A673 (cell line): ENCODE measurements at places on chromosomes 16 and 17. TPM values are rescaled to one million over a fixed set of nuclear protein-coding genes. Genes with fewer than 3 reads are reported as not detected.
A peak's percentile ranks its signal among the peaks of the same experiment; 100 is the strongest.

GRCh38 chr17:30520436-30520835 is 43.2 kb downstream of the GOSR1 start:
- peaks cover 7% of the 10 kb centered on the region for H3K4me1 ChIP-seq
- no peaks in the 10 kb centered on the region for H3K27me3 ChIP-seq
- H3K27ac ChIP-seq: no peak overlapping the region
- no peak overlapping the region for H3K4me3 ChIP-seq

DNA sequence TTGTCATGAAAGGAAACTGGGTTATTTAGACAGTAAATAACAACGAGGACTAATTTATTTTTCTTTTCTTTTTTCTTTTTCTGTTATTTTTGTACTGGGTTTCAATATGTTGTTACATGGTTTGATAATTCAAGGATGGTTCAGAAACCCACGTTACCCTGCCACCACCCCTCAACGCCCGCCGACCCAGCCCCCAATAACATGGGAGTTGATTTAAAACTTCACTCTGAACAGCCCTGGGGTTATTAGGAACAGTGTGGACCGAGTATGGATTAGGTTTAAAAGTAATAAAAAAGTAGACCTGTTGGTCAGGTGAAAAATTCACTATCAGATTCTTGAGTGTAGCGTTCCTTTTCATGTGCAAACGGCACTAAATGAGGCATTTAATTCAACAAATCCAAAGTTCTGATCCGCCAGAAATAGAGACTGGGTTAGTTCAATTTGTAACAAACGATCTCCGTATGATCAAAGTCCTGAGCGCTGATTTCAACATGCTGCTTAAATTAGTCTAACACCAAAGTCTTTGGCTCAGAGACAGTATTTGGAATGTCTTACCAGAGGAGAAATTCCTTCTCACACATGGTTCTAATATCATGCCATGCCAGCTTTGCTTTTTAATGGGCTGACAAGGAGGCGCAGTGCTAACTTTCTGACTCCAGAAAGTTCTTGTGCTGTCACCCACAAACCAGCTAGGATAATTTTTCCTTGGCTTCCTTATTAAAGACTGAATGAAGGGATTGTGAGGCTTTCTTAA is 173.1 kb upstream of the IRX3 start:
- peaks cover 55% of the 10 kb centered on the region for H3K4me1 ChIP-seq
- peak; percentile 37 for DNase-seq
- H3K27ac ChIP-seq: peak overlapping the region; percentile 77
- H3K27me3 ChIP-seq: no peaks in the 10 kb centered on the region
- no peaks in the 10 kb centered on the region for H3K36me3 ChIP-seq
- H3K4me3 ChIP-seq: no peak overlapping the region

DNA sequence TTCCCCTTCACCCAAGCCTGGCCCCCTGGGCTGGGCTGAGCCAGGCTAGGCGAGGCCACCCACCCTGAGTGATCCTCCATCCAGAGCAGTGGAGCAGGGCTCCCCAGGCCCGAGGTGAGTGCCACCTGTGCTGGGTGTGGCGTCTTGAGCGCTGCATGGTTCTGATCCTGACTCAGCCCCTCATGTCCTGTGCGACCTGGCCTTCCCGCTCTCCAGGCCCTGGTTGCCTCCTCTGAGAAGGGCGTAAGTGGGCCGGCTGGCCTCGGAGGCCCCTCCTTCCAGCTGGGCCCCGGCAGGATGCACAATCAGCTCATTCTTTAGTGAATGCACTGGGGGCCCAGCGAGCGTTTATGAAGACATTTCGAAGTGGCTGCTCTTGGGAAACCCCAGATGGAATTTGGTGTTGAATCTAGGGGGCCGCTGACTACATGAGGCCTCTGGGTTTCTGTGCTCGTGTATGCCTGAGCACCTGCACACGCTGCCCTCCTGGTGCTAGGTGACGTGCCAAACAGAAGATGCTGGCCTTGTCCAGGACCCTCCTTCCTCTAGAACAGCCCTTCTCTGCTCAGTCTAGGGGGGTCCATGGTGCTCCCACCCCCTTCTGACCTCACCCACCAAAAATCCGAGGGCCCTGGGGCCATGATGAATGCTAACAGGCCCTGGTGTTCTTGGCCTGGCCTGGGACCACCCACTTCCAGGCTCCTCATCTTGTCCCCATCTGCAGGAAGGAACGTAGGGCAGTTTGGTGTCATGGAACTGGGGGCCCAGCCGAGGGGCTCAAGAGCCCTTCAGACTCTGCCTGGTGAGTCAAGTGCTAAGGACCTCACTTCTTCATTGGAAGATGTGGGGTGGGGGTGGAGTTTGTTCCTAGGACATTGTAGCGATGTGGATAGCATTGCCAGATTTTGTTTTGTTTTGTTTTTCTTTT is 3.6 kb upstream of the TMEM92 start:
- peaks cover 10% of the 10 kb centered on the region for H3K4me1 ChIP-seq
- no peak overlapping the region for H3K27ac ChIP-seq
- no peaks in the 10 kb centered on the region for H3K27me3 ChIP-seq
- no peak overlapping the region for H3K4me3 ChIP-seq
- DNase-seq: no peak
- H3K36me3 ChIP-seq: no peaks in the 10 kb centered on the region

WNT9B gene
- not detected in 2 replicates for total RNA-seq

DNA sequence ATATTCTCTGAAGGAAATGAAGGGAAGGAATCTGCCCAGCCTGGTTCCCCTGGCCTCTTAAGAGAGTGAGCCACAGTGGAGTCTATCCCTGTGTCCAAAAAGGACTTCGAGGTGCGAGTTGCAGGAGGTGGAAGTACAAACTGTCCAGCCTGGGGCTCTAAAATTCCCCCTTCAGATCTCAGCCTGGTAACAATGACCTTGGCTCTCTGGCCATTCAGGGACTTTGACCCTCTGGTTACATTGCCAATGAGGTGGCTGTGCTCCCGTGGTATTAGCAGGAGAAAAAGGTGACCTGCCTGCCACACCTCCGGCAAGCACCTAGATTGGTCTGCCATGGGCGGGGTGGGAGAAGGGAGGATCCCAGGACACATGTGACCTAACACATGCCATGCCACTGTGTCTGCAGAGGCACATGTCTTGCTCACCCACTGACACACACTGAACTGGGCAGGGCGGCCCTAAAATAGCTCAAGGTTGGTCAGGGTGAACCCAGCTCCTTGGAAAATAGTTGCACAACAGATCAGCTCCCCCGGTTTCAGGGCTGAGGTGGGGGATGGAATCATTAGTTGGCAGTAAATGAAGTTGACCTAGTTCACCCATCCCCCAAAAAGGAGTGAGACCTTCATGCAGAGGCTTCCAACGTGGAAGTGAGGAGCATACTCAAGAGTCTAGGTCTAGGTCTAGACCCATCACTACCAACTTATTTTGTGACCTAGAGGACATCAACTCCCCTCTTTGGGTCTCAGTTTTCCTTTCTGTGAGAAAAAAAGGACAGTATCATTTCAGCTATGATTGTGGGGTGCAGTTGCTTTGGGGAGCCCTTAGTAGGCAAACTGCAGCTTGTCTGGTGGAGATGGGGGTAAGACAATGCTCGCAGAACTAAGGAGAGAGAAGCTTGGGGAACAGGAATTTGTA is 2.2 kb downstream of the NR1D1 start:
- peaks cover 24% of the 10 kb centered on the region for H3K4me1 ChIP-seq
- H3K36me3 ChIP-seq: no peaks in the 10 kb centered on the region
- no peak for DNase-seq
- no peak overlapping the region for H3K27ac ChIP-seq
- no peak overlapping the region for H3K4me3 ChIP-seq

LITAFD gene
- not detected in 2 replicates for total RNA-seq

DNA sequence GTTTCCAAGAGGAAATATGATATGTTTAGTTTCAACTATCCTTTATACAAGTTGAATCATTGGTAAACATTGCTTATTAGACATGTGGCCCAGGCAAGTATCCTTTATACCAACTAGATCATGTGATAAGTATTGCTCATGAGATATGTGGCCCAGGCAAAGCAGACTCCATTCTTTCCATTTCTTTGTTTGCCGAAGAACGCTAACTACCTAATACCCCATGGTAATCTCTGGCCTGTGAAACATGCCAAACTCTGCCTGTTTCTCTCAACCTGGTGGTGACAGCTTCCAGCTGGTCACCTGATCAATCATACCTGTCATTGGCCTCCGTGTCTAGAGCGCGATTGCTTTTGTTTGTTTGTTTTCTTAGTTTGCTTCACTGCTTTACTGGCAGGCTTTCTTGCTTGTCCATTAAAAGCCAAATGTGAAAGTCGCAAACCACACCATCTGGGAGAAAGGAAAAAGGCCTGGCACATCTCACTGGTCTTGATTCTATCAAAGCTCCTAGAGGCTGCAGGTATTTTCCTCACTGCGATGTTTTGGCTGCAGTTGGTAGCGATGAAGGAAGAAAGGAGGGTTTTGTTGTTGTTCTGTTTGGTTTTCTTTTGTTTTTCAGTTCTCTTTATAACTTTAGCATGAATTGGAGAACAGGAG is 686.2 kb downstream of the KCNJ2 start:
- H3K4me1 ChIP-seq: no peaks in the 10 kb centered on the region
- H3K27me3 ChIP-seq: no peaks in the 10 kb centered on the region
- no peak overlapping the region for H3K27ac ChIP-seq
- no peaks in the 10 kb centered on the region for H3K36me3 ChIP-seq

TERB1 gene
- total RNA-seq: 0.28 TPM in 1 of 2 replicates, not detected in the other

- DNase-seq: no peak
- no peaks in the 10 kb centered on the region for H3K27me3 ChIP-seq
- no peak overlapping the region for H3K27ac ChIP-seq
- H3K4me1 ChIP-seq: no peaks in the 10 kb centered on the region
- H3K36me3 ChIP-seq: no peaks in the 10 kb centered on the region
Measured at GRCh38 chr16:84879569-84880487, 60.0 kb downstream of the CRISPLD2 start.

DNA sequence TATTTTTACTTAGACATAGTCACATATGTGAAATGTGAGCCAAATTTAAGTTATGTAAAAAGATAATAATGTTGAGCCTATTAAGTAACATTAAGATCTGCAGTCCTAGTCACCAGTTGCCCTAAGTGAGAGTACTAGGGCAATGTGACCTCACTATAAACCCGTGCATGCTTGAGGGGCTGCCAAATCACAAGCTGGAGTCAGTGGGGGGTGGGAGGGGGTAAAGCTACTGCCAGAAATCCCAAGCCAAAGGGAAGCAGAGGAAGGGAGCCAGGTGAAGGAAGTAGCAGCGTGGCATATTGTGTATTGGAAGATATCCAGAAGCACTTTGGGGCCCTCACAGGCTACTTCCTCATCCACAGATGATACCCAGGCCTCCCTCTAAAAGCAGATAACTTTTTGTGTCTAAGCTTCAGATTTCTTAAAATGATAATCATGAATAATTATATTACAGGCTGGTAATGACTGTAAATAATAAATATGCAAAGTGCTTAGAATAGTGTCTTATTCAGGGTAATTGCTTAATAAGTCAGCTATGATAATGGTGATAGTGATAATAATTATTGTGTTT is 134.1 kb downstream of the CA10 start:
- H3K27me3 ChIP-seq: no peaks in the 10 kb centered on the region
- H3K4me3 ChIP-seq: no peak overlapping the region
- H3K36me3 ChIP-seq: no peaks in the 10 kb centered on the region
- no peaks in the 10 kb centered on the region for H3K4me1 ChIP-seq
- H3K27ac ChIP-seq: no peak overlapping the region

TMEM132E gene
- total RNA-seq: 0.04 TPM in 1 of 2 replicates, not detected in the other

- H3K4me3 ChIP-seq: no peak overlapping the region
- H3K36me3 ChIP-seq: no peaks in the 10 kb centered on the region
- H3K4me1 ChIP-seq: no peaks in the 10 kb centered on the region
- DNase-seq: no peak
- H3K27ac ChIP-seq: no peak overlapping the region
Measured at GRCh38 chr16:84436196-84436595, 67.9 kb downstream of the ATP2C2 start.

DNA sequence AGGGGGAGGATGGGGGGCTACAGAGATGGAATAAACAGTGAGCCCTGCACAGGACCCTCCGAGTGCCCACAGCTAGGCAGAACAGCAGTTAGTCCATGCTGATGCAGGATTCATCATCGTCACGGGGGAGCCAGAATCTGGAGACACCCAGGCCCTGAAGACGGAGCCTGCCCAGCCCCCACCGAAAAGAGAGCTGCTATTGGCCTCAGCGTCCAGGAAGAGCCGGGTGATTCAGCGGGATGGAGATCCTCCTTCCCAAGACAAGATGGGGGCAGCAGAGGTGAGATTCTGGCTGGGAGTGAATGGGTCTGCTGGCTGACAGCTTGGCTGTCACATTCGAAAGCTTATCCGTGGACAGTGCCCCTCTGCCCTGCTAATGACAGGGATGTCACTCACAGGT is 133.6 kb upstream of the CRHR1 start:
- H3K4me1 ChIP-seq: no peaks in the 10 kb centered on the region
- H3K27ac ChIP-seq: no peak overlapping the region
- no peaks in the 10 kb centered on the region for H3K27me3 ChIP-seq
- H3K4me3 ChIP-seq: no peak overlapping the region

FBXW10 gene
- 0.17 TPM in 1 of 2 replicates, not detected in the other for total RNA-seq

DNA sequence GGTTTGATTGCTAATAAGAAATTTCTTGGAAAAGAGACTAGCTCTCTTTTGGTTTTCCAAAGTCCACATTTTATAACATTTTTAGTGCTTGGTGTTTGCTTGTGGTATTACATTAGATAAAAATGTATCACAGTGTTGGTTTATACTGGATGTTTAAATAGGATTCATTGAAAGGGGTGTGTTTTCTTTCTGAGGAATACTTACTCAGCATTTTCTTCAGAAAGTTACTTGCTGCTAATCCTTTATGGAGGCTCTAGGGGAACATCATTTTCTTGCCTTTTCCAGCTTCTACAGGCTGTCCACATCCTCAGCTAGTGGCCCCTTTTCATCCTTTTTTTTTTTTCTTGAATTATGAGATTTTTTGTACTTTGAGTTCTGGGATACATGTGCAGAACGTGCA is 834 bp upstream of the KRT39 start:
- H3K27ac ChIP-seq: no peak overlapping the region
- H3K27me3 ChIP-seq: no peaks in the 10 kb centered on the region
- H3K36me3 ChIP-seq: no peaks in the 10 kb centered on the region
- no peak for DNase-seq

RRAD gene
- 0.19 and 0.28 TPM in 2 replicates for total RNA-seq

NPIPA7 gene
- 18.1 and 18.3 TPM in 2 replicates for total RNA-seq

DNA sequence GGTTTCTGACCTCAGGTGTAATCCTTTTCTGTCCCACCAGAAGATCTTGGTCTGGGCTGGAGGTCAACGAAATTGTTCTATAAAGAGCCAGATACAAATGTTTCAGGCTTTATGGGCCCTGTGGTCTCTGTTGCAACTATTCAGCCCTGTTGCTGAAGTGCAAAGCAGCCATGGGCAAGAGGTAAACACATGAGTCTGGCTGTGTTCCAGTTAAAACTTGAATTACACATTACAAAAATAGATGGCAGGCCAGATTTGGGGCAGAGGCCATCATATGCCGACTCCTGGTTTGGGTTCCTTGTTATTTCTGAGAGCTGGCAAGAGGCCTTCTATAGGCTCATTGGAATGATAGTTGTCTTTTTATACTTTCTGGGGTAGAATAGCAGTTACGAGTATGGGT is 114.4 kb downstream of the SDR42E1 start:
- no peaks in the 10 kb centered on the region for H3K36me3 ChIP-seq
- H3K4me1 ChIP-seq: no peaks in the 10 kb centered on the region
- H3K4me3 ChIP-seq: no peak overlapping the region
- DNase-seq: no peak
- H3K27me3 ChIP-seq: no peaks in the 10 kb centered on the region
